Spleen (tissue), 13 donors: ENCODE measurements at places on chromosomes 11 and 22.

GRCh38 chr22:27134315-27134701 is 476.9 kb downstream of the MIAT start:
- no peak for DNase-seq

DNA sequence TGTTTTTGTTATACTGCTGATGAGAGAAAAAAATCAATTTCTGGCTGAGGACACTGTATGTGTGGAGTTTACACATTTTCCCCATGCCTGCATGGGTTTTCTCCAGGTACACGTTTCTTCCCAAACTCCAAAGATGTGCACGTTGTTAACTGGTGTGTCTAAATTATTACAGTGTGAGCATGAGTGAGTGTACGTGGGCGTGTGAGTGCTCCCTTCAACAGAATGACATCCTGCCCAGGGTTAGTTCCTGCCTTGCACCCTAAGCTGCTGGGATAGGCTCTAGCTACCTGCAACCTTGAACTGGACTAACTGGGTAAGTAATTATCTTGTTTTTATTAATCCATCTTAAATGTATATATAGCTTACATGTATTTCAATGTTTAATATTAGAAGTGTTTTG is 5.5 kb downstream of the NPAT start:
- no peak for DNase-seq

DNA sequence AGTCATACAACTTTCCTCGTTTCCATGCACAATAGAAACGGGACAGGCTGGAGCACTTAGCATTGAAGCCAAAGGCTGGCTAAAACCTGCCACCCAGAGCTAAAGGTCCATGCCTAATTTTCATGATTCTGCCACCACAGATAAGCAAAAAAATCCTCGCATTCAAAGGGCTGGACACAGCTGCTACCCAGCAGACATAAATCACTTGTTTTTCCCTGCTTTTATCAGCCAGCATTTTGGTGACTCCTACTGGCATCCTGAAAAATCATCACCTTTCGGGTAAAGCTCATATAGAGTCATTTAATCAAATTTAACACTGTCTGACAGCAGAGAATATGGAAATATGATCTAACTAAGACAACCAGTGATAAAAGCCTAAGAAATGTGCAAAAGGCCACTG is 37.9 kb downstream of the ALG9 start:
- no peak for DNase-seq

GRCh38 chr11:112499153-112499880 is 238.7 kb upstream of the PLET1 start:
- DNase-seq = no peak

DNA sequence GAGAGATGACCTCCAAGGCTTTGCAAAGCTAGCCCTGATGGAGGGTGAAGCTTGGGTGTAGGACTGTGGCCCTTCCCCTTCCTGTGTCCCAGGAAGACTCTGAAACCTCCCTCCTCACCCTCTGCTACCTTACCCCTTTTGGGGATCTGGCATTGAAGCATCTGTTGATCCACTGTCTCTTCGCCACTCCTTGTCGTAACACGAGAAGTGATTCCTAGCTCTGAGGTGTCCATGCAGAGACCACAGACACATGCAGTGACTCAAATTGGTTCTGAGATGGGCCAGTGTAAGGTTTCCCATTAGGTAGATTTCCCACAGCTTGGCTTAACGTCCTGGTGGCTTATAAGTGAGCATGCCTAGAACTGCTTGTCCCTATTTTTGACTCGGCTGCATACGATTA is 101.4 kb downstream of the ZBTB16 start:
- DNase-seq = no peak

DNA sequence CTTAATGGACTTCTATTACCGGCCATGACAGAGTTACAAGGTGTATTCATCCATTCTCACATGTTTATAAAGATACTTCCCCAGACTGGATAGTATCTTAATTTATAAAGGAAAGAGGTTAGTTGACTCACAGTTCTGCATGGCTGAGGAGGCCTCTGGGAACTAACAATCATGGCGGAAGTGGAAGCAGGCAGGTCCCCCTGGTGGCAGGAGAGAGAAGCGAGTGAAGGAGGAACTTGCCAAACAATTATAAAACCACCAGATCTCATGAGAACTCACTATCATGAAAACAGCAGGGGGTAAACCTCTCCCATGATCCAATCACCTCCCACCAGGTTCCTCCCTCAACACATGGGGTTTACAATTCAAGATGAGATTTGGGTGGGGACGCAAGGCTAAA is 170.0 kb upstream of the PDGFD start:
- no peak for DNase-seq

- DNase-seq = no peak
These were observed 11.8 kb downstream of the MAPK1 start for GRCh38 chr22:21855676-21856075.

- no peak for DNase-seq
These were observed 129.0 kb downstream of the TEAD1 start for GRCh38 chr11:12803086-12803826.

- no peak for DNase-seq
These were observed 4.3 kb downstream of the BCO2 start for GRCh38 chr11:112179601-112180000.

DNA sequence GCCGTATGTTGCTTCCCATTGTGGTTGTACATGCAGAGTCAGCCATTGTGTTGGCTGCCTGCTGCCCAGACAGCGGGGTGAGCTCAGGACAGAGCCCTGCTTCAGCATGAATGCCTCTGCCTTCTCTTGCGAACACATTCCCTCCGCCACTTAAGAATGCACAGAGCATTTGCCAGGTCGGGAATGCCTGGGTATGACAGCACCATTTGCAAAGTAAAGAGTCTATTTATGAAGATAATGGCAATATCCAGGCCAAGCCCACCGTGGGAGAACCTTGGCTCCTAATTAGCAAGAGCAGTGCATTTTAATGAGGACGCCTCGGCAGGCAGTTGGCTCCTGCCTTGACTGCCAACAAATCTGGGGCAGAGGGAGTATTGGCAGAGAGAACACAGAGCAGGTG is 62.5 kb upstream of the SORL1 start:
- DNase-seq = no peak

- DNase-seq = no peak
These were observed 12.9 kb downstream of the GNB1L start for GRCh38 chr22:19841641-19842392.

- no peak for DNase-seq
These were observed 548.7 kb upstream of the CADM1 start for GRCh38 chr11:116052603-116053547.

GRCh38 chr22:39130152-39130704 is 22.3 kb downstream of the CBX7 start:
- no peak for DNase-seq

DNA sequence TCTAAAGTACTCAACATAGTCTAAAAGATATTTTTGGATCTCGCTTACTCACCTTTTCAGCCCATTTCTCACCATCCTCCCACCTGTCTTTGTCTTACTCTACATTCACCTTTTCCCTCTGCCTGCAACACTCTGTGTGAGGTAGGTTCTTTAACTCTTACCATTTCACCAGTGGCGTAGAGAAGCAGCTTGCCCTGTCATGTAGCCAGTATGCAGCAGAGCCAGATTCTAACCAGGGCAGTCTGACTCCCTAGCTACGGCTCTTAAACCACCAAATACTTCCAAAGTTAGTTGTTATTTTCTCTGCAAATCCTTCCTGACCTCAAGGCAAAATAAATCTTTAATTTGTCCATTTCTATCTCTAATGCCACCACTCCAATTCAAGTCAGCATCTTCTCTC is 7.5 kb downstream of the ALG8 start:
- DNase-seq = no peak

DNA sequence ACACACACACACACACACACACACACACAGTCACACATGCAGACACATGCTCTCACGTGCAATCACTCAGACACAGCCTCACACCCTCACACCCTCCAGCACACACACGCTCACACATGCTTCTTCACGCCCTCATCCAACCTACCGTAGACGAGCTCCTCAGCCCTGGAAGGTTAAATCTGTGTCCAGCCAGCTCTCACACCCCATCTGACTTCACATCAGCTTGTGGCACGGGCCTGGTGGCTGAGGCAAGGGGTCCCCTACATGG is 1.3 kb upstream of the SCUBE1 start:
- DNase-seq = peak; percentile 40

- DNase-seq = peak; percentile 83
These were observed 96.4 kb downstream of the KIAA1671 start for GRCh38 chr22:25048659-25049647.

DNA sequence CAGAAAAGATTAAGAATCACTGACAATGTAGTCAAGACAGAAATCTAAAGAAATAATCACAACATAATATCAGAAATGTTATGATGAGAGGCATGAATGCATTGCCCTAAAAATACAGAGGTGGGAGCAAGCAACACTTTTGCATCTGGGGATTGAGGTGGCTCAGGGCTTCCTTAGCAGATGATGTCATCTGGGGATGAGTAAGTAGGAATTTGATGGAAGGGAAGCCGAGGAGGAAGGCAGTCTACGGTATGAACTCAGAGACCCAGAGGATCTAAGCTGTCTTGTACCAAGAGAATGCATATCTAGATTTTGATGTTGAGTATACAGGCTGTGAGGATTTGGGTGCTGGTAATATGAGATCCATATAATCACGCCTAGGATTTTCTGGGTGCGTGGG is 193.0 kb upstream of the SNX19 start:
- DNase-seq = no peak

DNA sequence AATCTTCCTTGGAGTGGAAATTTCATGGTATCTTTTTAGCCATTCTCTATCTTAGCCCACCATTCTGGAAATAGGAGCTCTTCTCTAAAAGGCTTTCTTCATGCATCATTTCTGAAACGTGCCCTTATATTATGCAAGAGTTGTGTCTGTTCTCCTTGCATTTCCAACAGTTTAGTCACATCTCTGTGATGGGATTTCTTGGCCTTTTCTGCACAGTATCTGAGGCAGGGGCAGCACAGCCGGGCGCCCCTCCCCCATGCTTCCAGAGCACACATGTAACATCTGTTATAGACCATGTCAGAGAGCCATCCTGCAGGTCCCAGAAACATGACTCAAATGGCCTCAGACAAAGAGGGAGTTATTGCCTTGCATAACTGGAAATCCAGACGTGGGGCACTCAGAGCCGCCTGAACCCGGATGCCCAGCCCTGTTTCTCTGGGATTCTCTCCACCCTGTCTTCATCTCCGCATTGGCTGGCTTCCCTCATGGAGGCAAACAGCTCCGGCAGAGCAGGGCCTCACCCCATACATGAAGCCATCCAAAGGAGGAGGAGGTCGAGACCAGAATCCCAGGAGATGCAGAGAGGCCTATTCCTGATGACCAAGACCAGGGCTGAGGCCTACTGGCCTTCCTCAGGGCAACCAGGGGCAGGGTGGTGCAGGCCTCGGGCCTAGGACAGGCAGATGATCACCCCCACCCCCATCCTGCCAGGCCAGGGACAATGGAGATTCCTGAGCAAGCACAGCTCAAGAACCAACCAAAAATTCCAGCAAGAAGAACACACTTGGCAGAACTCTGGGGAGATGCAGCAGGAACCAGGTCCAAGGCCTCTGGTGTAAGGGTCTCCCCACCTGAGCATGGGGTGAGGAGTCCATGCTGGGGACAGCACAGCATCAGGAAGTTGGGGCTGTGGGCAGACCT is 61.3 kb downstream of the IGLL5 start:
- DNase-seq = no peak

GRCh38 chr11:63567044-63567840 is 4.1 kb upstream of the PLAAT2 start:
- no peak for DNase-seq

GRCh38 chr11:64485074-64485473 is 105.9 kb upstream of the SLC22A12 start:
- DNase-seq = no peak

- DNase-seq = no peak
These were observed 15.9 kb downstream of the PDGFD start for GRCh38 chr11:104148074-104148473.

DNA sequence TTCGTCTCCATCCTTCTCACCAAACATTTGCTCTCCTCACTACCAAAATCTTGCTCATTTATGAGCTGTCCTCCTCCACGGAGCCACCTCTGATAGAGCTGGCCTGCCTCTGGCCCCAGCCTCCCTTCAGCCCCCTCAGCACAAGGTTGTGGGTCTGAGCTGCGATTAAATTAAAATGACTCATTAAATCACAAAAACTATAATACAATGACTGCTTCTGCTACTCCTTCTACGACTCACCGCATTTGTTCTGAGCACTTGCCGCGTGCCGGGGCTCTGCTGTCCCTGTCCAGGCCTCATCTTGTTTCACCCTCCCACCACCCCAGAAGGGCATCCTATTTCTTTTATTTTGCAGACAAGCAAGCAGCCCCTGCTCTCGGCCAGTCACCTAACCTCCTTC is 49.2 kb upstream of the TIMP3 start:
- no peak for DNase-seq

GRCh38 chr11:126578021-126578420 is 222.5 kb downstream of the ST3GAL4 start:
- no peak for DNase-seq

GRCh38 chr11:78428266-78428636 is 10.6 kb upstream of the GAB2 start:
- no peak for DNase-seq

DNA sequence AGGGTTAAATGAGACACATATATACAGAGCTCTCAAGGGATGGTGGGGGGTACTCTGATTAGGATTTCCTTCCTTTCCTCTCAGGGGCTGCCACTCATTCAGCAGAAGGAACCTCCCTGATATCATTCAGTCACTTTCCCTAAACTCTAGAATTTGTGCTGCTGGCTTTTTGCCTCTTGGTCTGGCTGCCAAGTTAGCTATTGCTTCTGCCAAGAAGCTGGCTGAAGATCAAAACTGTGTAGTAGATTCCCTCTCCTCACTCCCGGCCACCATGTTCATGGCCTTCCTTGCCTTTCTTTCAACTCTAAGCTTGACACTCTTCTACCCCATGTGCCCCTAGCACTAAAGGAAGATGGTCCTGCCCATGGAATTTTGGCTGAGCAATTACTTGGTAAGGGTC is 18.7 kb downstream of the SLC6A5 start:
- no peak for DNase-seq

DNA sequence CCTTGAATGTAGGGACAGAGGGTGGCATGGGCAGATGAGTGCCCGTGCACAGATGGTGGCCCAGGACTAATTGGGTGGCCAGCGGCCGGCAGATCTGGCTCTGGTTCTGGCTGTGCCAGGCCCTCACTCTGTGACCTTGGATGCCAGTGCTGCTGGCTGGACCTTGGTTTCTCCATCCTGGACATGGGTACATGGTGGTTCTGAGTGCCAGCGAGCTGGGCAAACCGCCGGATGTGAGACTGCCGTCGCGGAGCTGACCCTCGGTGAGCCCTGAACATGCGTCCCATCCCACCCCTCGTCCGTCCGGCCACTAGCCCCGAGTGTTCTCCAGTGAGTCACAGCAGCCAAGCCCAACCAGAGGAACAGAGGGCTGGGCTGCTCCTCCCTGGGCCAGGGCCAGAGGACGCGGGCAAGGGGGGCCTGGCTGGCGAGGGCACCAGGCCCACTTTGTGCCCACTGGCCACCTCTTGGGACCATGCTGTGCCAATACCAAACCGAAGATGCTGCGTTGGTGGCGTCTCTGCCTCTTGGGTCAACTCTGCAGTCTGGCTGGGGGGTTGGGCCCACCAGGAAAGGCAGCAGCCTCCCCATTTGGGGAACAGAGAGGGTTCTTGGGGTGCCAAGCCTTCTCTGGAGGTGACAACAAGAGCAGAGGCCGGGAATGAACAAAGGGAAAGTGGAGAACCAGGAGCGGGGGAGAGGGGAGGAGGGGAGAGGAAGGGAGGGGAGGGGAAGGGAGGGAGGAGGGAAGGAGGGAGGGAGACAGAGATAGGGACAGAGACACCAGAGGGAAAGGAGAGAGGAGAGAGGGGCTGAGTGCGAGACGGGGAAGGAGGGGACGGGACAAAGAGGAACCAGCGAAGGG is 10.7 kb downstream of the LSP1 start:
- DNase-seq = peak; percentile 90

- DNase-seq = no peak
These were observed 13.4 kb downstream of the STARD10 start for GRCh38 chr11:72780296-72781062.
